ENCODE measurements at places on chromosomes 2 and 18. TPM values are rescaled to one million over a fixed set of nuclear protein-coding genes. Genes with fewer than 3 reads are reported as not detected.

DNA sequence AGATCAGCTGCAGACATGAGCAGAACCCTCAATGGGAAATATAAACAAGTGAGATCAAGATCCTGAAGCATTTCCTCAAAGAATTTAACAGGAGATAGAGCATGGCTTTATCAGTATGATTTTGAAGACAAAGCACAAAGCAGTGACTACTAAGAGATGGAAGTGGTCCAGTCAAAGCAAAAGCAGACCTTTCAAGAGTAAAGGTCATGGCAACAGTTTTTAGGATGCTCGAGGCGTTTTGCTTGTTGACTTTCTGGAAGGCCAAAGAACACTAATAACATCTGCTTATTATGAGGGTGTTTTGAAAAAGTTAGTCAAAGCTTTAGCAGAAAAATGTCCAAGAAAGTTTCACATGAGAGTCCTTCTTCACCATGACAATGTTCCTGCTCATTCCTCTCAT is 128.5 kb downstream of the KCNE4 start:
- H3K27me3 ChIP-seq = no peaks in the 10 kb centered on the region
- no peak for DNase-seq
- H3K4me1 ChIP-seq = no peaks in the 10 kb centered on the region
- H3K27ac ChIP-seq = no peak overlapping the region

GRCh38 chr18:3119401-3120341 is 100.1 kb downstream of the MYOM1 start:
- H3K36me3 ChIP-seq = no peaks in the 10 kb centered on the region
- no peaks in the 10 kb centered on the region for H3K27me3 ChIP-seq
- no peak overlapping the region for H3K4me3 ChIP-seq
- no peaks in the 10 kb centered on the region for H3K4me1 ChIP-seq

Gene D2HGDH
- 33.7 TPM for polyA plus RNA-seq

DNA sequence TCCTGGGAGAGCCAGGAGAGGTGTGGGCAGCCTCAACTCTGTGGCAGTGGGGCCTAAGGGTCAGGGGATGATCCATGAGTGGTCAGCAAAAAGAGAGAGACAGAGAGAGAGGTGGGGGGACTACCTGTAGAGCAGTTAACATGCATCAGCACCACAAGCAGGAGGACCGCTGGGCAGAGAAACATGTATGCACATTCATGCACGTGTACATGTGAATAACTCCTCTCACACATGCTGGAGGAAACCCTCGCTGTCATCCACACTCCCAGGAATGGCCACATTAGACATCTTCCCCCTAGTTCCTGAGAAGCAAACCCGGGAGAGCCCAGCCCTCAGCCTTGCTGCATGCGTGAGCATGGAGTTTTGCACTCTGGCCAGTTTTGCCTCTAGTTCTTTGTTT is 166.1 kb downstream of the SMAD7 start:
- no peaks in the 10 kb centered on the region for H3K27me3 ChIP-seq
- H3K27ac ChIP-seq = no peak overlapping the region
- no peak overlapping the region for H3K4me3 ChIP-seq
- peaks cover 75% of the 10 kb centered on the region for H3K4me1 ChIP-seq
- no peak for DNase-seq

- H3K4me3 ChIP-seq = no peak overlapping the region
- no peaks in the 10 kb centered on the region for H3K4me1 ChIP-seq
- no peaks in the 10 kb centered on the region for H3K36me3 ChIP-seq
- no peak overlapping the region for H3K27ac ChIP-seq
- peak; percentile 29 for DNase-seq
- H3K27me3 ChIP-seq = no peaks in the 10 kb centered on the region
Observed at GRCh38 chr2:80288576-80288975, 16.0 kb downstream of the LRRTM1 start.

- peaks cover 5% of the 10 kb centered on the region for H3K4me1 ChIP-seq
- no peaks in the 10 kb centered on the region for H3K36me3 ChIP-seq
- H3K4me3 ChIP-seq = no peak overlapping the region
- H3K27ac ChIP-seq = no peak overlapping the region
- H3K27me3 ChIP-seq = no peaks in the 10 kb centered on the region
Observed at GRCh38 chr2:218828477-218828778, 3.2 kb downstream of the PRKAG3 start.
